T-helper 2 cell treated with Interferon-gamma antibody and Interleukin-4, amounts not matched to agents 5 μg/mL and 100 μg/mL, for 36 hours (primary cell): ENCODE measurements at places on chromosomes 7 and 10.
A peak's percentile ranks its signal among the peaks of the same experiment; 100 is the strongest.

DNA sequence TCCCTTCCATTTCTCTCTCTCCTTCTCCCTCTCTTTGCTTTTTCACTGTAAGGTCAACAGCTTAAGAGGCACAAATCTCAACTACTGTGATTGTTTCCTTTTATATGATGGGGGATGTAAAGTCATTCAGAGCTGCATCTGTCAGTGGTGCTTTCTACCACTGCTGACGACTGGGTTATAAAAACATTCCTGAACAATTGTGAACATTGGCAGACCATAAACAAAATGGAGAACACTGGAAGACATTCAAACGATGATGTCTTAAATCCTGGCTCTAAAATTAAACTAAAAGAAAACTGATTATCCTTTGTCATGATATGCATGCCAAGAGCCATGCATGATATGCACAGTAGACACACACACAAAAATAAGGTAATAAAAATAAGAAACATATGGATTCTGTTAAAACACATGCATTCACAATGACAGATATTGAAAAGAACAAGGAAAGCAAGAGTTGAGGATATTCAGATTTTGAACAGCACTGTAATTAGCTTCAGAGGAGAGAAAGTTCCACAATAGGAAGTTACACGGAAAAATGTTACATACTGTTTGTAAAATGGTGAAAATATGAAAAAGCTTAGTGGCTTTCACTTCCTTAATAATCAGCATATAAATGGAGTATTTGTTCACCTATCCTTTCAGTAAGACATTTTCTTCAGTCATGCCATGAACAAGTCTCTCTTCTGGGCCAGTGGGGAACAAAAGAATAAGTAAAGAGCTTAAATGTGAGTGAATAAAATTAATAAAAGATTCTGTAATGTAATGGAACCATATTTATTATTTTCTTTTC lies 89.2 kb downstream of the RNLS start:
- no peak overlapping the region for H3K4me3 ChIP-seq
- peaks cover 20% of the 10 kb centered on the region for H3K27me3 ChIP-seq
- H3K27ac ChIP-seq = no peak overlapping the region
- no peak for DNase-seq
- peaks cover 8% of the 10 kb centered on the region for H3K4me1 ChIP-seq
- H3K36me3 ChIP-seq = no peaks in the 10 kb centered on the region

DNA sequence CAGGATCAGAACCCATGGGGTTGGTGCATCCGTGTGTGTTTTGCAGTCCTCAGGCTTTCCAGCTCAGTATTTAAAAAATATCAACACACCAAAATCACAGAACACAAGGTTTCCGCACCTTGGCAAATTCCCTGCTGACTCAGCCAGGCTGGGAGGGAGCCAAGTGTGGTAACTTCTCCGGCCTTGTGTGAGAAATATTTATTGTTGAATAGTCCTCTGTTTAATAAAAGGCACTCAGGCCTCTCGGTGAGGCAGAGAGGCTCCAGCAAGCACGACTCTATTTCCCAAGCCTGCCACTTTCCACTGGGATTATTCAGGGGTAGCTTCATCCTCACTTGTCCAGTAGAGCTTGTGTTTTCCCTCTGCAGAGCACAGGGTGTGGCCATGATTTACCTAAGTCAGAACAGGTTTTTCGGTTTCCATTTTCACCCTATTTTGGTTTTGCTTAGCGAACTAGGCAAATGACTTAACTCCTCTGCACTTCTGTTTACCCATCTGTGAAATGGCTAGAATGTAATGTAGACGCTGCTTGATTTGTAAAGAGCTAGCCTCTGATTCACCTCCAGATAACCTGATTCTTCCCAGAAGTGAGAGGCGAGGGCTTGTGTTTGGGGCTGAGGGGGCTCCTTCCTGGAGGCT lies 13.0 kb upstream of the CHST15 start:
- no peaks in the 10 kb centered on the region for H3K36me3 ChIP-seq
- H3K4me3 ChIP-seq = no peak overlapping the region
- H3K4me1 ChIP-seq = no peaks in the 10 kb centered on the region

DNA sequence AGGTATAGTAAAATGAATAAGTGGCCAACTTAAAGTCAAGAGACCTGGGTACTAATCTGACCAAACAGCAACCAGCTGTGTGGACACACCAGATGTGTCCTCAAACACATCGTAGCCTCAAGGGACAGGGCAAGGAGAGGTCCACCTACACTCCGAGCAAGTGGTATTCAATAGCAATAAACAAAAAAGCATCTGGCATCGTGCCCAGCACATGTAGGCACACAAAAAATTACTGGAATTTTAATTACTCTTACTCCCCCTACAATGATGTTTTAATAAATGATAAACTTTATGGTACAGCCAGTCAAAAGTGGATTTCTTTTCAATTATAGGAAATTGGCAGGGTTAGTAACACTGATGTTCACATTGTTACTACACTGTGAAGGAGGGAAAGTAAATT lies 3.5 kb upstream of the RGS10 start:
- H3K27me3 ChIP-seq = peaks cover 36% of the 10 kb centered on the region
- H3K4me3 ChIP-seq = no peak overlapping the region
- peaks cover 13% of the 10 kb centered on the region for H3K4me1 ChIP-seq
- H3K27ac ChIP-seq = no peak overlapping the region
- peaks cover 2% of the 10 kb centered on the region for H3K36me3 ChIP-seq

GRCh38 chr7:36473454-36474282 lies 84.0 kb downstream of the ANLN start:
- no peaks in the 10 kb centered on the region for H3K27me3 ChIP-seq
- peaks cover 24% of the 10 kb centered on the region for H3K4me1 ChIP-seq
- peak overlapping the region; percentile 37 for H3K27ac ChIP-seq
- H3K36me3 ChIP-seq = no peaks in the 10 kb centered on the region
- no peak overlapping the region for H3K4me3 ChIP-seq

GRCh38 chr10:117972168-117972837 lies 74.4 kb downstream of the RAB11FIP2 start:
- no peak for DNase-seq
- H3K4me1 ChIP-seq = no peaks in the 10 kb centered on the region

DNA sequence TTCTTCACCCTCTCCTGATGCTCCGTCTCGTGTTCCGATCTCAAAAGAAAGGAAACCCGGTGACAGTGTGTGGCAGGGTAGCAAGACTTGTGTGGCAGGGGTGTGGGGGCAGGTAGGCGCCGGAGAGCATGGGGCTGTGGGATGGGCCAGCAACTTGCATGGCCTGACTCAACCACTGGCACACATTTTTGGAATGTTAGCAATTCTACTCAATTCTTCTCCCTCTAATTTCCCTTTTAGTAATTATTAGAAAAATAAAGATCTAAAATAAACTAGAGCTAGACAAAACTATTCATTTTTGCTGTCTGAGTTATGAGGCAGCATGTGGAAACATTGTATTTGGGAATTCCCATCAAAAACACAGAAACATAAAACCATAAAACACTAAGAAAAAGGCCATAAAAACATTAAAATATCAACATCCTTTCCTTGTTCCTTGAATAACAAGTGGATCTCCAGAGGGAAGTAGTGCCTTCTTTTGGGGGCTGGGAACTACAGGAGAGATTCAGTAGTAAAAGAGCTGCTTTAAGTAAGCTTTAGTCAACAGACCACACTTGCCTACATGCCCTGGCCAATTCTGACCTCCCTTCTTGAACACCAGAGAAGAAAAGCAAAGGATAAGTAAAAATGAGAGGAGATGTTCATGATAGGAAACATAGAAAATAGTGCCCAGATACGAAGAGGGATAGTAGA lies 21.8 kb downstream of the SEMA3C start:
- DNase-seq = no peak
- no peaks in the 10 kb centered on the region for H3K27me3 ChIP-seq
- no peaks in the 10 kb centered on the region for H3K36me3 ChIP-seq
- no peaks in the 10 kb centered on the region for H3K4me1 ChIP-seq

DNA sequence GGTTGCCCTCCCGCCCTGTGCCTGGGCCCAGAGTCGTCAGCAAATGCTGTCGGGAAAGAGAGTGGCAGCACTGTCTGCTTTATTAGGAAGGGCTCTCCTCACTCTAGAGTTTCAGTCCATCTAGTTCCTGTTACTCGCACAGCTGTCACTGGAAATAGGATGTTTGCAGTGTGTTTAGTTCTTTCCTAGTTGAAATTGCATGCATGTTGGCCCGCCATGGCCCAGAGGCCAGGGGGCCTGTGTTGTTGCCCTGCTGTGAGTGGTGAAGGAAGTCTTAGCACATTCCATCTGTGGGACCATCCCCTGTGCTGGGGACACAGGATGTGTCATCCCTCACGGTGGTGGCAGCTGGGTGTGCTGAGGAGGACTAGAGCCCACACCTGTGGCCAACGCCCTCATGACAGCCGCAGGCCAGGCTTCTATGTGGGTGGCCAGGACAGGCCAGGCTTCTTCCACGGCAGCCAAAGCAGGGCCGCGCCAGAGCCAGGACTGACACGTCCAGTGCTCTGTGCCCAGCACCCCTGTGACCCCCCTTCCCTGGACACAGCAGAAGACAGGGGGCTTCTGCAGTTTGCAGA lies 45.4 kb downstream of the ZNF467 start:
- no peak overlapping the region for H3K27ac ChIP-seq
- no peaks in the 10 kb centered on the region for H3K4me1 ChIP-seq
- no peaks in the 10 kb centered on the region for H3K27me3 ChIP-seq
- no peak overlapping the region for H3K4me3 ChIP-seq
- peaks cover 2% of the 10 kb centered on the region for H3K36me3 ChIP-seq
- no peak for DNase-seq

- H3K27me3 ChIP-seq = no peaks in the 10 kb centered on the region
- no peak overlapping the region for H3K27ac ChIP-seq
- no peaks in the 10 kb centered on the region for H3K4me1 ChIP-seq
- H3K36me3 ChIP-seq = no peaks in the 10 kb centered on the region
Observed at GRCh38 chr10:127649642-127650041, 87.3 kb upstream of the FOXI2 start.

- no peak for DNase-seq
- no peak overlapping the region for H3K27ac ChIP-seq
- H3K27me3 ChIP-seq = no peaks in the 10 kb centered on the region
- H3K4me1 ChIP-seq = no peaks in the 10 kb centered on the region
Observed at GRCh38 chr7:115435178-115435577, 513.3 kb downstream of the MDFIC start.

DNA sequence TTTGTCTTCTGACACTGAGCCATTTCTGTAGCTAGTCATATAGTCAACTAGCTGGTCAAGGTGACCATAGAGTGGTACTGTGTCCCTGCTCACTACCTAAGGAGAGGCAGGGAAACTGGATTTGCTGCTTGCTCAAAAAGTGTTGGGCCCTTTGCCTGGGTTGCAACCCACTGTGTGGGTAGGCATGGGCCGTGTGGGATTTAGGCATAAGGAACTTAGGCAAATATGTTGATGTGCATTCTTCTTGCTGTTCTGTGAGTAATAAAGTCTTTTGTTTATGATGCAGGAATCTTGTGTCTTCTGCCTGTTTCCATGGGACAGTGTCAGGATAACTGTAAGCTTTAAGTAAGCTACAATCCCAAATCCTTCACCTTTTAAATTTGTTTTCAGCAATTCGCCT lies 23.1 kb upstream of the TCTN3 start:
- H3K4me1 ChIP-seq = no peaks in the 10 kb centered on the region
- H3K27ac ChIP-seq = no peak overlapping the region
- H3K36me3 ChIP-seq = no peaks in the 10 kb centered on the region
- no peak for DNase-seq
- H3K27me3 ChIP-seq = peaks cover 4% of the 10 kb centered on the region
- H3K4me3 ChIP-seq = no peak overlapping the region

DNA sequence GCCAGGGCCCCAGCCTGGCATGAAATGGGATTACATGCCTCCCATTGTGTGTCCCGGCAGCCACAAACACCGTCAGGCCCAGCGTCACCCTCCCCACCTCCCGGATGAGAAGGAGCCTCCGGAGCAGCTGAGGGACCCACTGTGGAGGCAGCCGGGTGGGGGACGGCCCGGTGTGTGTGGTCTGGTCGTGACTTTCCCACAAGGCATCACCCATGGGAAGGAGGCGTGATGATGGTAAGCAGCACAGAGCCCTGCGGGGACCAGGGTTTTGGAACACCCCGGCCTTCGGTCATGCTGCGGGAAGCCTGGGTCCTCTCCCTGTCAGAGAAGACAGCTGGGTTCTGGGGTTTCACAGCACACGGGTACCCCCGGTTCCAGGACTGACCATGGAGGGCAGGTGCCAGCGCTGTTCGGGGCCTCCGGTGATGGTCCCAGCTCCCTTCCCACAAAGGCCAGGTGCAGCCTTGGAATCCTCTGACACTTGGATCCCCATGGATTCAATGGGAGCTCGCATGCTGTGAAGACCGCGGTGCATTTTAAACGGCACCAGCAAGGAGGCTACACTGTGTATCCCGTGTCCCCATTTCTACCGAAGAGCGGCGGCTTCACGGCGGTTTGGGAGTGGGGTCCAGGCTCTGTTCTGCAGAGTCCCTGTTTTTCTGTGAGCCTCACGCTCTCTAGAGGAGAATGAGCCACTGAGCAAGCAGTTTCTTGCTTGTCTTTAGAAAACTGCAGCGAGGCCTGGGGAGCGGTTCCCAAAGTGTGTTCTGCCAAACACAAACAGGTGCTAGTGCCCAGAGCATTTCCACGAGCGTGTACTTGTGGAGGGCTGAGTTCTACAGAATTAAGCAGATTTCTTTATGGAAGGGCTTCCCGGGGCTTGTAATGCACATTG lies 336.0 kb downstream of the ADARB2 start:
- DNase-seq = no peak
- no peaks in the 10 kb centered on the region for H3K27me3 ChIP-seq
- H3K27ac ChIP-seq = no peak overlapping the region
- H3K4me1 ChIP-seq = no peaks in the 10 kb centered on the region
- no peak overlapping the region for H3K4me3 ChIP-seq
- no peaks in the 10 kb centered on the region for H3K36me3 ChIP-seq

GRCh38 chr10:35059481-35059880 lies 30.7 kb downstream of the CUL2 start:
- peaks cover 5% of the 10 kb centered on the region for H3K4me1 ChIP-seq
- H3K36me3 ChIP-seq = peaks cover 31% of the 10 kb centered on the region
- H3K27ac ChIP-seq = no peak overlapping the region
- H3K27me3 ChIP-seq = no peaks in the 10 kb centered on the region
- no peak for DNase-seq

DNA sequence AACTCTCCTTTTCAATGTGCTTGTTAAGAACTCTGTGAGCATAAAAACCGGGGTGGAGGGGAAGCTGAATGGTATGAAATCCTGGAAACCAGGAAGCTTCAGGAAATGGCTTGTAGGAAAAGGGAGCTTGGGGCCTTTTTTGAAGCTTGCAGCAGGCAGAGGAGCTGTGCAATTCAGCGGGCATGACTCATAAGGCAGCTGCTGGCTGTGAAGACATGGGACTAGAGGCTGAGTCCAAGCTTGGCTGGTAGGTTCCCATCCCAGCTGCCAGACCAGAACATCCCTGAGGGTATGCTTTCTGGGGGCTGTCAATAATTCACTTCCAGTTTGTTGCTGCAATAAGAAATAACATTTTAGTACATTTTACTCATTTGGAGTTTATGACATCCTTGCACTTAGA lies 36.8 kb upstream of the CDC14C start:
- H3K4me3 ChIP-seq = no peak overlapping the region
- no peaks in the 10 kb centered on the region for H3K36me3 ChIP-seq
- no peak overlapping the region for H3K27ac ChIP-seq
- no peak for DNase-seq
- no peaks in the 10 kb centered on the region for H3K4me1 ChIP-seq
